ENCODE measurements at places on chromosomes 6 and 20.

- DNase-seq = no peak
These were observed 10.9 kb upstream of the E2F1 start for GRCh38 chr20:33697129-33697528.

- no peak for DNase-seq
These were observed at the start of gene C6orf15 for GRCh38 chr6:31112478-31112877. Gene C6orf15 (minus strand): TSS chr6:31112575. CDS start chr6:31112555, 20 bp downstream.

DNA sequence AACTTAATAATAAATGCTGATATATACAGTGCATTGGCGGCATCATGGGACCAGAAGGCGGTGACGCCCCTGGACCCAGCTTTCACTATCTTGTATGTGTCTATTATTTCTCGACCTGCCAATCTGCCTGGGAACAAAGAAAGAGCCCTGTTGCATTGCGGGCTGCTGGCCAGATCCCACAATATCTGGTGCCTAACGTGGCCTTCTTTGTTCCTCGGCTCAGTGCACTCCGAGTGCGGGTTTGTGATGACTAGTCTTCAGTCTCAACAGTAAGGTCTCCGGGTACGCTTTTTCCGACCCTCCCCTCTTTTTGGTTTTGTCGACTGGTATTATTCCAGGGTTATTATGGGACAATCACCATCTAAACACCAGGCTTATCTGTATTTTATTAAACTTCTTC lies 291.5 kb downstream of the TBC1D32 start:
- no peak for DNase-seq

GRCh38 chr20:57118107-57118769 lies 148.2 kb downstream of the BMP7 start:
- DNase-seq = no peak

Data from thyroid gland (tissue), 4 donors.